ENCODE measurements at places on chromosomes 6 and 20.

GRCh38 chr6:16523606-16524379 is 237.5 kb downstream of the ATXN1 start:
- peak; percentile 91 for DNase-seq

DNA sequence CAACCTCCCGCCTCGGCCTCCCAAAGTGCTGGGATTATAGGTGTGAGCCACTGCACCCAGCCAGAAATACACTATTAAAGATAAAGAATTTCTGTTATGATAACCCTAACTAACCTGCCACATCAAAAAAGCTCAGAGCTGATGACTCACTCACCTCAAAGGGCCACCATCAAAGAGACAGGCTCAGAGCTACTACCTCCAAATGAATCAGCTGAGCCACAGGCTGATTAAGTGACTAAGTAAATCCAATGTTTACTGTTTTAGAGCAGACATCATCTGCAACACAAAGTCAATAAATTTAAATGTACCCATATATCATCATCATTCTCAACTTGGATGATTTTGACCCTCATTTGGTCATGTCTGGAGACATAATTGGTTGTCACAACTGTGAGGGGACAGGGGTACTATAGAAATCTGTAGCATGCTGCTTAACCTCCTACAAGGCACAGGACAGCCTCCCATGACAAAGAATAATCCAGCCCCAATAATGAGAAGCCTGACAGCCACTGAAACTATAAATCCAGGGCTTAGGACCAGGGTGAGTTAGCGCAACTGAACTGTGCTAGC is 106.5 kb downstream of the ATP9A start:
- peak; percentile 15 for DNase-seq

DNA sequence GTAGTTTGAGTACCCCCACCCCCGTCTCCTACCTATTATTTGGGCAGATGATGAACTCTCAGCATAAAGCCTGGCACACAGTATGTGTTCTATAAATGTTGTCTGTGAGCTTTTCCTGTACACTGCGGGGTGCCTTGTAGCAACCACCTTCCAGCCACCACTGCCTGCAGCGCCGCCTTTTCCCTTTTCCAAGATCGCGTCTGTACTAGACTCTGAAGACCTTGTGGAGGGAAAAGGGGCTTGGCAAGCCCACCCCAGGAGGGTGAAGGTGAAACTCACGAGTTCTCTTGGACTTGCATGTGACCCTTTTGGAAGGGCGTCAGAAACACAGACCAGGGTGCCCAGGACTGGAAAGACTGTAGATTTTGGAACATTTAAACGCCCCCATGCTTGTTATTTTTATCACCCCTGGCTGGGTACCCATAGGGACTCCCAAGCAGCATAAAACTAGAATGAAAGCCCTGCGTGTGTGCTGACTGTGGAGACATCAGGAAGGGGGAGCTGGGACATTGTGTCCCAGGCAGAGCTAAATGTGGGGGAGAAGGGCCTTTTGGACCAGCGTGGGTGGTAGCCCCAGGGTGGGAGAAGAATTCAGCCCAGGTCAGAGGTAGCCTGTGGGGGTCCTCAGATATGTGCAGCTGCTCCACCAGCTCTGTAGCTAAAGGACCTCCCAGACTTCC is 8.3 kb downstream of the BAK1 start:
- DNase-seq: no peak

DNA sequence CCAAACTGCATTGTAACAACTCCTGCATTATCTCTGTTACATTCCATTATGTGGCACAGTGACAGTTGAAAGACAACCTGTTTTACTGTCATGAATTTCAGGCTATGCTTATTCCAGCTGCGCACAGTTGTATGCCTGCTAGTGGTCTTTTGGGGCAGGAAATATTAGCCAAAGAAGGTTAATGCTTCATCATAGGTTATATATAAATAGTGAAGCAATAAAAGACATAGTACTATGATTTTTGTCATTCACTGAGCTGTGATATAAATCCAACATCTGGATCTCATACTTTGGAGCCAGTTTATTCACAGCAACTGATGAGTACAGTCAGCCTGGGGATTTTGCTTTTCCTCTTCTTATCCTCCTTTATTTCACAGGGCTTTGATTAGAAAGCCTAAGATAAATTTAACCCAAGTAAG is 55.6 kb downstream of the FILIP1 start:
- DNase-seq: no peak

- no peak for DNase-seq
These were observed 311.9 kb upstream of the JARID2 start for GRCh38 chr6:14934013-14934412.

DNA sequence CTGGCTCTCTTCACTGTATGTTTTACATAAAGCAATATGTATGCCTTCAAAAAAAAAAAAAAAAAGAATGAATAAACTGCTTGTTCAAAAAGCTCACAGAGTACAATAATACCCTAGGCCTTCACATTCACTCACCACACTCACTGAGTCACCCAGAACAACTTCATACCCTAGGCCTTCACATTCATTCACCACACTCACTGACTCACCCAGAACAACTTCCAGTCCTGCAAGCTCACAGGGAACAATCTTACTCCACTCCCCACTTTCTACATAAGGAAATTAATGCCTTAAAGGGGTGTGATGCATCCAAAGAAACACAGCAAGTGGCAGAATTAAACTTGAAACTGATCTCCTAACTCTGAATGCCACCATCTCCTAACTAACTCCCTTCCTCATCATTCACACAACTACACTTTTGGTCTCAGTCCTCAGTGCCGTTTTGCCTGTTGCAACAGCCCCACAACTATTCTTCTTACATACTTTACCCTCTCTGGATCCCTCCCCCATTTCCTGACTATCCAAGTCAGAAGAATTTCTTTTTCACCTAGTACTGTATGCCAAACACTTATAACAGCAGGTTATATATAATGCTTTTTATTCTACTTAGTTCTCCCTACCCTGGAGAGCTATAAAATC is 34.2 kb downstream of the NHSL1 start:
- peak; percentile 91 for DNase-seq

DNA sequence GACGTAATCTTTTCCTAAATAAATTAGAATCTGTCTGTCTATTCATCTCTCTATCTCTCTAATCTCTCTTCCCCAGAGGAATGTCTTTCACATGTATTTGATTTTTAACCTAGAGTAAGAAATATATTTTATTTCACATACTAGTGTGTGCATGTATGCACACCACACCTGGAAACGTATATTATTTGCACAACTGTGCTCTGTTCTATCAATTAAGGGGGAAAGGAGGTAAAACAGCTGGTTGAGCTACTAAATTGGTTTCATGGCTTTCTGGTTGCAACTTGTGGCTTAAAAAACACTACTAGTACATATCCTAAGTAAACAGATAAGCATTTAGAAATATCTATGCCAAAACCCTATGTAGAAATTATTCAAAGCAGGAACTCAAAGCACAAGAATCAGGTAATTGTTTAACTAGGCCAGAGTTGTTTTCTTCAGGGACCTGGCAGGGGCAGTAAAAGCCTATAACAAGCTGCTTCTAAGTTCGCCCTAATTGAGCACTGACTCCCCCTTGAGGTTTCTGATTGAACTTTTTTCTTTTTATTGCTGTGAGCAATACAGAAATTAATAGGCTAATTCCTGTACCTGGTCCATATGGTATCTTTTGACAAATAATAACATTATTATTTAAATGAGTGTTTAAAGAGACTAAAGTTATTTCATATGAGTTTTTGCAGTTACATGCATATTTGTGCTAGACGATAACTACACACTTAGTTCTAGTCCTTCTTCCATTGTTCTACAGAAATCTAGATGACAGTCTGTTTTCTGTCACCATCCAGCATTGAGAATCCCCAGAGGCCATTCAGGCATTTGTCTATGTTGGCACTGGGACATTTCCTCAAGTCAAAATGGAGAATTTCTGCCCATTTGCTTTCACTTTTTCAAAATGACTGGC is 88.6 kb downstream of the MCHR2 start:
- DNase-seq: peak; percentile 3

All from GM04503 (cell line).